ENCODE measurements at places on chromosomes 16 and 17.

DNA sequence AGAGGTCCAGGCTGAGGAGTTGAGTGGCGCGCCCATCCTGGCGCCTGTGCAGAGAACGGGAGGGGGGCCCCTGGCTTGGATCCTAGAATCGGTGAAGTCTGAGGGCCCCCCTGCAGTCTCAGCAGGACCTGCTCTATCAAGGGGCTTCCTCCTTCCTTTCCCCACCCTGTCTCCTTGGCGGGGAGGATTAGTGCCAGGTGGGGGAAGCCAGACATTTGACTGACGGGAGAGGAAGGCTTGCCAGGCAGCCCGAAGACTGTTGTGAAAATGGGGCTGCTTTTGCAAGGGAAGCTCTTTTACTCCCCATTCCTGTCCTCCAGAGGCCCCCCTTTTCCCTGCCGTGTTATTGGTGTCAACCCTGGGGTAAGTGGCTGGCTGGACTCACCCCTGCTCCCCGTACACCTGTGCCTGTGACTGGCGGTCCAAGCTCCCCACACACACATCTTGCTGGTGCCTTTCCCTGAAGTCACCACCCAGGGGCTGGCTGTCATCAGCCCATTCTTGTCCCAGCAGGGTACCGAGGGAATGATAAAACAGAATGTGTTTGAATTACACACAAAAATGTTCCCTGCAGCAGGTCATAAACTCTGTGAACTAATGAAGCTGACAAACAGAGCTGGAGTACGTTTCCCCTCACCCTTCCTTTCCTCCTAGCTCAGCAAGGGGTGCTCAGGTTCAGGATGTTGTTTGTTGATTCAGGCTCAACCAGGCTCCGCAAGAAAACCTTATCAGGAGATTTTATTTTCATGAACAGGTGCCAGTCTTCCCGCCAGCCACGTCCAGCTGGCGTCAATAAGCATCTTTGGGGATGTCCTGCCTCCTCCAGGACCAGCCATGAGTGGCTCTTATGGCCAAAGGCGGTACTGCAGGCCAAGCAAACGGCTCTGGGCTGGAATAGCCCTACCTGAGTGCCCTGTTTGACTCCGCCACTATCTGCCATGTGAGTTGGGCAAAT lies 4.4 kb upstream of the ARMC7 start:
- no peak for DNase-seq

- DNase-seq: no peak
Observed at GRCh38 chr16:85413691-85414663, 199.1 kb upstream of the GSE1 start.

- no peak for DNase-seq
Observed at GRCh38 chr17:18246880-18247612, 11.5 kb downstream of the FLII start.

GRCh38 chr17:66564992-66565465 lies 262.6 kb downstream of the PRKCA start:
- DNase-seq: no peak

DNA sequence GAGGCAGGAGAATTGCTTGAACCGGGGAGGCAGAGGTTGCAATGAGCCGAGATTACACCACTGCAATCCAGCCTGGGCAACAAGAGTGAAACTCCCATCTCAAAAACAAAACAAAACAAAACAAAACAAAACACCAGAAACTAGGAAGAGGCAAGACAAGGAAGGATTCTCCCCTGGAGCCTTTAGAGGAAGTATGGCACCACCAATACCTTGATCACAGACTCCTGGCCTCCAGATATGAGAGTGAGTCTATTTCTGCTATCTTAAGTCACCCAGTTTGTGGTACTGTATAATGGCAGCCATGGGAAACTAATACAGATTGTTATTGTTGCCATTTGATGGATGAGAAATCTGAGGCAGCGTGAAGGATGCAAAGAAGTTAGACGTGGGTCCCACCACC lies 14.6 kb upstream of the CPPED1 start:
- no peak for DNase-seq

DNA sequence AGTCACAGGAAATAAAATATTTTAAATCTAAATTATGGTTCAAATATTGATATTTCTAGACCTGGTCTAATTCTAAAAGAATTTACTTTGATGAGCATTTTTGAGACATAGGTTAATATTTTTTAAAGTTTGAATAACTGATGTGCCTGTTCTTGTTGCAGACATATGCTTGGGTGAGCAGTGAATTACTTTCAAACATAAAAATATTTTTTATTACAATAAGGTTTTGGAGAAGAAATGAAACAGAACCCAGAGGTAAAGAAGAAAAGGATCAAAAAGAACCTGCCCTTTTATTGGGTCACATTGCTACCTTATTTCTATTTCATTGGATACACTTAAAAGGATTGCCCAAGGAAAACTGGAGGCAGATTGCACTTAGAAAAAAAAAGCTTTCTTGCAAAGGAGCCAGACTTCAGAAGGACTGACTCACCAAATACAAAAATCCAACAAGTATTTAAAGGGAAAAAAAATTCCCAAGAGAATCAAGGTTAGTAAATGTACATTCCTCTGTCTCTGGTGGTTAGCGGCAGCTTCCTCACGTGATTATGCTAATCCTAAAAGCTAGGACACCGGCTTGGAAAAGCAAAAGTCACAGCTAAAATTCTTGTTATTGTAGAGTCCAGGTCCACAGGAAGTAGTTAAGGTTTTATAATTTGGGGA lies 18.5 kb downstream of the ENPP7 start:
- no peak for DNase-seq

- no peak for DNase-seq
Observed at GRCh38 chr16:86083382-86084002, 184.5 kb downstream of the IRF8 start.

DNA sequence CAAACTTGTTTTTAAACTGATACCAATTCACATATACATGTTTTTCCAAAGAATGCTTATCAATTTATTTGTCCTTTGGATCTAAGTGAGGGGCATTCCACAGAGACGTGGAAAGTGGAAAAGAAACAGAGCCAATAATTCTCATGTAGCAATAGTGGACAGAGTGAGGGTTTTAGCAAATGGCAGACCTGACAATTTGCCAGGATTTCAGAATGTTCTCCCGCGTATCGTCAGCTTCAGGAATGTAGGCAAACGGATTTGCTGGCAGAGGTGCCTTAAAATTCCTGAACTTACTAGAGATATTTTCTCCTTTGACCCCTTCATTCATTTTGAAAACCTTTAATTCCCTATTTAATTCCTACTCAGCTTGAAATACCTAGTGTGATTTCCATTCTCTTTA lies 193.4 kb upstream of the CPHXL start:
- DNase-seq: no peak

- no peak for DNase-seq
Observed at GRCh38 chr17:34721326-34721725, 141.9 kb downstream of the TMEM132E start.
